CMK (cell line): ENCODE measurements at places on chromosomes 2 and 18.

GRCh38 chr2:118709786-118710185 lies 137.7 kb downstream of the EN1 start:
- DNase-seq: no peak

DNA sequence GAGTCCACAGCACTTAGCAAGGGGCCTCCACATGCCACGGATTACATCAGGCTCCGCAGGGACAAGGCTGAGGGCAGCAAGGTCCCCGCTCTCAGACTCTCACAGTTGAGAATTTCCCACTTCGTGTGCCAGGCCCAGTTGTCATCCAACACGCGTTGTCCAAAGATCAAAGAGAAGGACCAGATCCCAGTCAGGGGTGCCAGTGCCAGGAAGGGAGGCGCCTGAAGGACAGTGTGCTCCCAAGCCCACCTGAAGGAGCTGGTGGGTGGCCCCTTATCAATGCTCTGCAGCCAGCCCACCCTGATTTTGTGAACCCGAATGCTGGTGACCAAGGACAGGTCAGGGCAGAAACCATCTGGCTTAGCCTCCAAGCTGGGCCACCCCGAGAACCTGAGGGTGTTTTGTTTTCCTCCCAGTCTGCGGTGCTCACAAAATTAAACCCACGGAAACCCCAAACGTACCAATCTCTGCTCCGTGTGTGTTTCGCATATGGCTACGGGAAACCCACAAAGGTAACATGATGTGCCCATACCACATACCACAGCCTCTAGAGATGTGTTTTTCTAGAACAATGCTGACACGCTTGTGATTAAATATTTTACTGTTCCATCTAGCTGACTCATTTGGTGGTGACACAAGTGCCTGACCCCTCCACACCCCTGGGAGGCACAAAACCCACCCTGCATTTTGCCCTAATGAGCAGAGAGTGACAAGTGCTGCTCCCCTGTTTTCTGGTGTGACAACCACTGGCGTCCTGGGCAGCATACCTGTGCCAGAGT lies 24.5 kb downstream of the CRACDL start:
- DNase-seq: no peak

GRCh38 chr2:224596289-224596688 lies 11.1 kb upstream of the CUL3 start:
- no peak for DNase-seq

DNA sequence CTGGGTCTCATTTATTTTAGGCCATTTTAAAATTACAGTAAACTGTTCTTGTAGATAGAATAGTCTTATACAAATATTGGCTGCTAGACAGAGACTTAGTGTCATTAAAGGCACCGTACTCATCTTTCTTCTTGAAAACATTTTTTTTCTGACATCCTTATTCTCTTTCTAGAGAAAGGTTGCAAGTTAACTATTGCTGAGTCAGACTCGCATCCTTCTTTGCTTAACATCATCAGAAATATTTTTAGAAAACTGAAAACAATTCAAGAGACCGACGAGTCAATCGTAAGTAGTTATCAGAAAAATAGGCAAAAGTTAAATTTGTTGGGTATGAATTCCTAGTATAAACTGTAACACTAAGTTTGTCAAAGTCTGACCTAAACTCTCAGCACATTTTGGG lies 72.2 kb downstream of the HNMT start:
- DNase-seq: no peak

DNA sequence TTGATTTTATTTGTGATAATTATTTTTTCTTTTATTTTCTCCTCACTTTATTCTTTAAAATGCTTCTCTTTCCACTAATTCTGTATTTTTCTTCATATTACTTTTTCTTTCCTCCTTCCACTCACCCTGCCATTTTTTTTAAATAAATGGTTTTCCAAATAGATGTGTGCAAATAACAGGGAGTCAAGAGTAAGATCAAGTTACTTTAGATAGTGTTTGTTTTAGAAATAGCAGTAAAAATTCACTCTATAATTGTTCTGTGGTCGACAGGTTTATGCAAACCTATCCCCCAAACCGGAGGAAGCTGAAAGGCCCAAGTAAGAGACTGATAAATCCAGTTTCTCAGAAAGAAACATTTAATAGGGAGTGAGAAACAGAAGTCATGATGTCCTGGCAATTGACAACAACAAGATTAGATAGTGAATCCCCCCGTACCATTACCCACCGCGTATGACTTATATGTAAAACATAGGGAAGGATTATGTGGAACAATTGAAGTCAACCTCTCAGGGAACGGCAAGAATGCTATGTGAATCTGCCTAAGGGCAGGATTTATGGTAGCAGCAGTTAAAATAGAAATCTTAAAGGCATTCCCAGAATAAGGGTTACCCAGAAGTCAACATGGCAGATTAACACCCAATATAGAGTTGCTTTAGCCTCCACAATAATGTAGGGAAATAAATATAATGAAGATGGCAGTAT lies 75.5 kb downstream of the KYNU start:
- DNase-seq: no peak

- no peak for DNase-seq
Observed at GRCh38 chr2:177229442-177230242, 17.0 kb downstream of the HNRNPA3 start.

- DNase-seq: no peak
Observed at GRCh38 chr2:37550190-37550589, 121.3 kb downstream of the CDC42EP3 start.

GRCh38 chr2:103809941-103810441 lies 1043.9 kb upstream of the POU3F3 start:
- DNase-seq: no peak

GRCh38 chr2:233013027-233013461 lies at the start of gene NGEF:
Gene NGEF (minus strand): TSS chr2:233013256. CDS start chr2:232974890, 38,366 bp downstream.
- no peak for DNase-seq

DNA sequence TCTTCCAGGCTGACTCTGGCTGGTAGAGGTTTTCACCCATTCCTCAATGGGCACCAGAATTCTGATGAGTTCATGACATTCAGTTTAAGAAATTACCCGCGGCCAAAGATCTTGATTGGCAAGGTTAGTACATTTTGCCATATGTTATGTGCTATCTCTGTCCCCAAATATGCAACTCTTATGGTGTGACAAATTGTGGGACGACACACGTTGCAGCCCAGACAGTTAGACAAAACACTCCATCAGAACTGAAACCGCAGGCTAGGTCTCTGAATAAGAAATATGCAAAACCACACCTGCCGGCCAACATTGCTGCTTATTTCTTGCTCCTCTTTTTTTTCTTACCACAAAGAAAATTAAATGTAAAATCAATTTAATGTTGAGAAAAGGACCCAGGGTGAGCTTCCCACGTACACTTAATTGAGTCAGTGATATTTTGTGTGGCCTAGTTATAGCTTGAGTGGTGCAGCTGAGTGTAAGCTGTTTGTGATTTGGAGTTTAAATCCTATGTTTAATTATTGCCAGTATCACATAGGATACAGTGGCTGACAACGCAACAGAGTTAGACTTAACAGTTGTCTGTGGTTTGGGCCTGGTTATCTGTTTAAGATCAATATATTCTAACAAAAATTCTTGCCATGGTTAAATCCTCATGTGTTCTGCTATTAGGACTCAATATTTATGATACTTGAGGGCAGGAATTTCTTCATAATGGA lies 35.7 kb upstream of the LTBP1 start:
- no peak for DNase-seq

DNA sequence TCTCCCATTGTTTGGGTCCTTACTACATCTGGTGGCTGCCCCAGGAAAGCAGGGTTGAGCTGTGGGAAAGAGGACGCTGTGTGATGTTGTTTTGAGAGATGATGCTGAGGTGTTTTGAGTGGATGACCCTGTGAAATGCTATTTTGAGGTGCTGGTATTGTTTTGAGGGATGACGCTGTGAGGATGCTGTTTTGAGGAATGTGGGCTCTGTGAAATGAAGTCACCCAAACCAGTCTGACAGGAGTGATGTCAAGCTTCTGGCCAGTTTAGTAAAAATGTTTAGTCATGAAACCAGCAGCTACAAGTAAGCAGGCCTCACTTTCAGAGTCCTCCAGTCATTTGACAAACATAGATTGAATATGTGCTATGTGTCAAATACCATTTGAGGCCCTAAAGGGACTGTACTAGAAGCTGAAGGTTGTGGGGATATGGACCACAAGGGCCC lies 16.1 kb upstream of the PUM2 start:
- DNase-seq: no peak

DNA sequence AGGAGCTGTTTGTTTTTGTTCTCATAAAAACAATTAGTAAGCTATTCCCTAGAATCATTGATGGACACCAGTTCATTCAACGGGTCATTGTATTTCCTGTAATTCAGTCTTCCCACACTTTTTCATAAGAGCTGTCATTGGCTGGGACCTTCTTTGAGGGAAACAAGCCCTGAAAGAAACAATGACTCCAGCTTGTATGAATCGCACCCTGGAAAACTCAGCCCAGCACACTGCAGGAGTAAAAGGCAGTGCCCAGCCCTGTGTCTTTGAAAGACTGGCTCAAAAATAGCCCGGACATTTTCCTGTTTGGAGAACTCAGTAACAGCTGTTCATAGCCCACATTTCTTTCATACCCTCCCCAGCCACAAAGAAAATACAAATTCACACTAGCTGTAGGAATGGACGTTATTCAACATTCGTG lies 81.5 kb downstream of the NCKAP5 start:
- DNase-seq: no peak

DNA sequence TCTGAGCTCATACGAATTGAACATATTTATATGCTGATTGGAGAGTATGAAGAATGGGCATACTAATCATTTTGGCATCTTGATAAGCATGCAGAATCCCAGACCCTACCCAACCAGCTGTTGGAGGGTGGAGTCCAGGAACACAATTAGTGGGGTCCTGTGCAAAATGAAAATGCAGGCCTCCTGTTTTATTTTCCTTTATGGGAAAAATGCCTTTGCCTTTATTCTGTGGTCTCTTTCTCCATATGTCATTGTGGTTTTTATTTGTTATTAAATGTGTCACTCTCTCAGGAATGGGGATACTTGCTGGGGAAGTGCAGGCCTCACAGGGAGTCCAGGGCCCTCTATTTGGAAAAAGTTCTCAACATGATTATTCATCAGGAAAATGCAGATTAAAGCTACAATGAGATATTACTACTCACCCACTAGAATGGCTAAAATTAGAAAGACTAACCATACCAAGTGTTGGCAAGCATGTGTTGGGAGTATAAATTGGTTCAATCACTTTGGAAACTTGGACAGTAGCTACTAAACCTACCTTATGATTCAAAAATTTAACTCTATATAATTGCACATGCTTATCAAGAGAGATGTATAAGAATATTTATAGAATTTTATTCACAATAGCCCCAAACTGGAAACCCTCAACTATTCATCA lies 223.1 kb upstream of the FBXO11 start:
- no peak for DNase-seq

DNA sequence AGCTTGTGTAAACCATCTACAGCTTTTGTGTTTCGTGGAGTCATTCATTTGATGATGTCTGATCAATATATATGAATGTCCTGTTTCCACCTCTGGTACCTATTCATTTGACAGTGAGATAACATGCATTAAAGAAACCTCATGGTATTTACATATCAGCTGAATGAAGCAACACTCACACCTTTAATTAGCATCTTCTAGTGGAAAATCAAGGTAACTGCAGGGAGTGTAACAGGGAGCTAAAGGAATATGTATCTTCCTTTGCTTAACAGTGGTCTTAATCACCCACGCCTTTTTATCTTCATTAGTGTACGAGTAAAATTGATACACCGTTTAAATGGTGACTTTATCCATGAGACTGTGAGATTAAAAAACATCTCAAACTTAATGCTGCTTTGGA lies 15.6 kb downstream of the SLC39A10 start:
- DNase-seq: no peak

- DNase-seq: no peak
Observed at GRCh38 chr18:10973567-10974203, 175.7 kb downstream of the PIEZO2 start.

DNA sequence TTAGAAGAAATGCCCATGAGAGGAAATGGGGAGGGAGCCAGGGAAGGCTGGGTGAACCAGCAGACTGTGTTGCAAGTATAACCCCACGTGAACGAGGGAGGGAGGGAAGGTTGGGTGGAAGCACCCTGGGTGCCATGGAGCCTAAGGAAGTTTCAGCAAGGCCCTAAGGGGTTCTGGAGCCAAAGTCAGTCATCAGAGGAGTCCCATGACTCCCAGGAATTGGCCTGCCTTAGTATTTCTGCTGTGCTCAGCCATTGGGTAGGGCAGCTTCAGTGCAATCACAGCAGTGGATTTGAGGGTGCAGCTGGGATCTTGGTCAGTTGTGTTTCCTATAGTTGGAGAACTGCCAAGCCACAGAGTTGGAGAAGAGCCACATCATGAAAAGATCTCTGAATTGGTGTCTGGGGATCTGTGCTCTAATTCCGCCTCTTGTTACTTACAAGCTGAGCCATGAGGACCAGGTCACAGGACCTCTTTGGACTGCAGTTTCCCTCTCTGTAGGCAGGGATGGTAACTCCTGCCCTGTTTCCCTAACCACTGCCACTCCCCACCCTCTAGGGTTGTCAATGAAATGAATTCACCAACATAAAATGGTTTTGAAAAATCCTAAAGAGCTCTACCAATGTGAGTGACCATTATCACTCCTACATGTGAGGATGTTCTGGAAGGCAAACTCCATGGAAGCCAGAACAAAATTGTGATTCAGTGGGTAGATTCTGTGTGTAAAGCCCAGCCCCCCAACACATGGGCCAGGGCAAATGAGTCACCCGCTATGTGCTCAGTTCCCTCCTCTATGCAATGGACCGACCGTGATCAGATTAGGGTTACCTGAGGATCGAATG lies 108.9 kb downstream of the CLIP4 start:
- DNase-seq: no peak

DNA sequence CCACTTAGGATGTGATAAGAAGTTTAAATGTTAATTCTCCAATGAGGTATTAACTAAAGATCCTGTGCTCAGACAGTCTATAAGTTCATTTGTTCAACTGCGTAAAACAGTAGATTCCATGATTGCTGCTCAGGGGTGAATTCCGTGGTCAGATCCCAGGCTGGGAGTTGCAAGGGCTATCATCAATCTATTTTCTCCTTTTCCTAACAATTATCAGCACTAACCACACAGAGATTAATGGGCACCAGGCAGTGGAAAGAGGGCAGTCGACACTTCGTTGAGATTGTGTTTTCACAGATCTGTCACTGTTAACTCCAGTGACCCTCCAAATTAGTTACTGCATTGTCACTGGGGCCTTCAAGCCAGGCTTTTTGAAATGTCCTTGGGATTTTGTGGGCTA lies 154.1 kb upstream of the SPRED2 start:
- DNase-seq: no peak
